Right lung (tissue), 10 donors: ENCODE measurements at places on chromosomes 2 and 18. TPM values are rescaled to one million over a fixed set of nuclear protein-coding genes. Genes with fewer than 3 reads are reported as not detected.

DNA sequence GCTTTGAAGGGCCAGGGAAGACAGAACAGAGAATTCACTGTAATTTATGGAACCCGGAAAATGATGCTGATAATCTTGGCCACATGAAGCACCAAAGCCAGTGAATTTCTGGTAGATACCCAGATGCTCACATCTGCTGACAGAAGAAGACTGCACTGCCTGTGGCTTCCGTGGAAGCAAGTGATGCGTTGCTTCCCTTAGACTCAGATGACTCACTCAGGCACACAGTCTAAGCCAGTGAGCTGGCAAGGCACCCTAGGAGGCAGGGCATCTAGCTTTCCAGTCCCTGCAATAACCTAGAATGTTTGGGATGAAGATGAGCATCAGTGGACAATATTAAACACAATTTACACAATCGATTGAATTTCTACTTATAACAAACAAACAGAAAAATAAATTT, 284.7 kb downstream of the CMPK2 start:
- DNase-seq, result no peak

DNA sequence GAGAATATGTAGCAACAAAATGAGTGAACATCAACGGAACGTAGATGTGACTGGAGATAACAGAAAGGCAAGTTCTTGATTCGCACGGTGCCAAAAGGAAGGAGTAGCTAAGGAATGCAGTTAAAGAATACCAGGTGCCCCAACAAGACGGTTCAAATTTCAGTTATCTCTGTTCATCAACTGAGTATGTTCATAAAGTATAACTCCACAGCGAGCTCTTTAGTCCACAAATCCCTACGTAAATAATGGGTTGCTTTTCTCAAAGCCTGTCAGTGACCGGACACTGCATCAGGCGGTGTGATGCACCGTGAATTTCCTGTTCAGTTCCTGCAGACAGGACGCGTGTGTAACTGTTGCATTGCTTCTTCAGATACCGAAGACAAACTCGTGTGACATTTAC, 91.8 kb downstream of the NOL10 start:
- DNase-seq, result no peak

DNA sequence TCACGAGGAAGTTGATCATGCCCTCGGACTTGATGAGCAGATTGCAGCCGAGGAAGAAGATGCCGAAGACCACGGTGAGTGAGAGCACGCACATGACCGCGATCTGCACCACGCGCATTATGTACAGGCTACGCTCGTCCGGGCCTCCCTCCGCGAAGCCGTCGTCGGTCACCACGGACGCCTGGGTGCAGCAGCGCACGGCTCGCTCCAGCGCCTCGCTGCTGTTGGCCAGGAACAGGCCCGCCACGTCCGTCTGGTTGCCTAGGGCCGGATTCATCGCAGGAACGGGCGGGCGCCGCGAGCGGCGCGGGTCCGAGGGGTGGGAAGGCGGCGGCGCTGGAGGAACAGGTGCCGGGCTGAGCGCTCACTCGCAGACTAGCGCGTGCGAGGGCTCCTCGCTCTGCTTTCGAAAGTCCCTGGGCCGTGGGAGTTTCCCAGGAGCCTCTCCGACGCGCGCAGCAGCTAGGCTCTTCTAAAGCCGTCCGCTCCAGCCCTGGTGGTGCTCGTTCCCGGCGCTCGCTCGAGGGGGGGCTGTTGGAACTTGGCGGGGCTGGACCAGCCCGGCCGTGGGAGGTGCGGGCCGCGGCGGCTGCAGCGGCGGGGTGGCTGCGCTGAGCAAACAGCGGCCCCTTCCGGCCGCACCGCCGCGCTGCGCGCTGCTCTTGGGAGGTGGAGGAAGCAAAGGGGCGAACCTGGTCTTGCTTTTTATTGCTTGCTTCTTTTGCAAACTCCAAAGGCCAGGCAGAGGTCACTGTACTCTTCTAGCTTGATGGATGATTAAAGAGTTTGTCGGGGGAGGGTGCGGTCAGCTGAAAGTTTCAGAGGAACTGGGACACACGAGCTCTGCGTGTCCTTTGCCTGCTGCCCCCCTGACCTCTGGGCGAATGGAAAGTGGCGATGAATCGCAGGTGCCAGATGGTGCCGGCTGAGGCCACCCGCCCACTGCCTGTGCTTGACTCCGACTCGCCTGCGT, at the start of gene RPRM:
TSS of gene RPRM (minus strand) at position 474 of the 973 bp plus-strand sequence. CDS start at position 277, 197 bp downstream.
- DNase-seq, result peak; percentile 56

ELMOD3 gene
- polyA plus RNA-seq, result 34.4 TPM

- DNase-seq, result no peak
Measured at GRCh38 chr18:59437851-59438569, 78.9 kb upstream of the LMAN1 start.

VIT gene
- 0.07 TPM for polyA plus RNA-seq

GRCh38 chr2:45532181-45532580, 78.9 kb downstream of the SRBD1 start:
- DNase-seq, result no peak

UGT1A6 gene
- not detected for polyA plus RNA-seq

DNA sequence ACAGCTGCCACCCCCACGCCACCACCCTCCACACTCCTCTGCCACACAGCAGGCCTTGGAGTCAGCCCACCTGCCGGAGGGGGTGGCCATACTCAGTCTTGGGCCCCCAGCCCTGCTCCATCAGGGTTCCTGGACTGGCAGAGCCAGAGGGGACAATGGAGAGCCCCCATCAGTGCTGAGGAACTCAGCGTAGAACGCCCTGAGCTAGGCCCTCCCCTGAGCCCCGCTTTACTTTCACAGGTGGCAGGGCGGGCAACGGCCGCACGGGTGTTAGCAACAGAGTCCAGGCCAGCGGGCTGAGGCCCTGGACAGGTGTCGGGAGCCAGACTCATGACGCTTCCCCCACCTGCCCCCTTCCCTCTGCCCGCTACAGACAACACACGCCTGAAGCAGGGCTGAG, 47.1 kb downstream of the FOSL2 start:
- DNase-seq, result no peak

DNA sequence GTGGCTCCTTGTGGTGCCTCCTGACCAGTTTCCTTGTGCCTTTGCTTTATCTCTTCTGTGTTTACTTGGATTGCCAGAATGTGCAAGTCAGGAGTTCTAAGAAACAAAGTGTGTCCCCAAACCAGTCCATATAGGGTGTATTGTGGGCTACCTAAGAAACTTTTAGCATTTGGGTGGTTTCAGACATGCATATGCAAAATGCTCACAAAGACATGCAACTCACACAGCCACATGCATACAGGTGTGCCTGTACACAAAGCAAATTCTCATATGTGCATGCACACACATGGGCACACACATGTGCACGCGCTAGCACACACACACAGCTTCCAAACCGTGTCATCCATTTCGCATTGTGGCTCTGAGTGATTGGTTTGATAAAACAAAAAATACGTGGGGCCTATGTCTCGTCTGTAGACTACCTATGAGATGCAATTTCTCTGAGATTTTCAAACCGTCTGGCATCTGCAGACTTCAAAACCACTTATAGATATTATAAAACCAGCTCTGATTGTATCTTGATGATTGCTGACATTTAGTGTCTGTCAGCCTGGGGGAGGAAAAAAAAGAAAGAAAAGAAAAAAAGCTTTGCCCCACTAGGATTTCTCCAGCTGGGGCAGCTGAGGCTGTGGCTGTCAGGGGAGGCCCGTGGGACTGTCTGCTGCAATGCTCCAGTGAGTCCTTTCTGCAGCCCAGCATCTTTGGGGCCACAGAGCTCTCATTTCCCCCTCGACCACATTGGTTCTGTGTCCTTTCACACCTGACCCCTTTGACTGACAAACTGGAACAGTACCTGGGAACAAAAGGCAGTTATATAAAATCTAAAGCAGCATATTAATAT, 556.1 kb downstream of the CMPK2 start:
- no peak for DNase-seq

GRCh38 chr2:61995515-61995914, 90.0 kb downstream of the COMMD1 start:
- DNase-seq, result no peak

SLC16A14 gene
- polyA plus RNA-seq, result 15.4 TPM
